Posterior vena cava (tissue), 2 donors: ENCODE measurements at places on chromosomes 11 and 22. TPM values are rescaled to one million over a fixed set of nuclear protein-coding genes. Genes with fewer than 3 reads are reported as not detected.

Gene P2RY6
- total RNA-seq: 4.9 TPM

Gene EHF
- not detected for total RNA-seq

Gene ENDOD1
- 50.2 TPM for total RNA-seq

DNA sequence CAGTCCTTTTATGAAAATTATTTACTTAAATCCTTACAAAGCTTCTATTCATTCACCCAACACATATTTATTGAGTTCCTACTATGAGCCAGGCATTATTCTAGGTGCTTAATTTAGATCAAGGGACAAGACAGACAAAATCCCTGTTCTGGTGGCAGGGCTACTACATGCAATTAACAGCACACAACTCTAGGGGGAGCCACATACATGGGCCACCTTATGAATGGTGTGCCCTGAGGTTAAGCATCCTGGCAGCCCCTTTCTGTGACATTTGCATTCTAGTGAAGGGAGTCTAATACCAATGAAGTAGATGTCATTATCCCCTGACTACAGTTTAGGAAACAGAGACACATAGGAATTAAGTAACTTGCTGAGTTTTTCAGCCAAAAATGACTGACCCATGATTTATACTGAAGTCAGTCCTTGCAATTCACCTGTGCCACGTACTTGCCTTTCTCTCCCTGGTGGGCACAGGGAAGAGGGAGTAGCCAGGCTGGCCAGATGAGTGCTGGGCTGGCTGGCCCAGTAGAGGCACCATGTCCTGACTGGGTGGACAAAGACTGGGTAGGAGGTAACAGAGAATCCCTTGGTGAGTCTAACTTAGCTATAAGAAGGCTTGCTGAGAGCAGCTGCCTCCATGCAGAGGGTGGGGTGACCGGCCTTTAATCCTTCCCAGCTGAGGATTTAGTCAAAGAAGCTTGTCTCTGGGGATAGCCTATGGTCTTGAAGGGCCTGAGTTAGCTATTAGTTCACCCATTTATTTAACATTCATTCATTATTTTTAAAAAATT, 52.0 kb upstream of the ELF5 start:
- no peak for DNase-seq

Gene SERHL2
- 1.3 TPM for total RNA-seq

GRCh38 chr11:94866231-94866822, 98.2 kb downstream of the AMOTL1 start:
- no peak for DNase-seq

DNA sequence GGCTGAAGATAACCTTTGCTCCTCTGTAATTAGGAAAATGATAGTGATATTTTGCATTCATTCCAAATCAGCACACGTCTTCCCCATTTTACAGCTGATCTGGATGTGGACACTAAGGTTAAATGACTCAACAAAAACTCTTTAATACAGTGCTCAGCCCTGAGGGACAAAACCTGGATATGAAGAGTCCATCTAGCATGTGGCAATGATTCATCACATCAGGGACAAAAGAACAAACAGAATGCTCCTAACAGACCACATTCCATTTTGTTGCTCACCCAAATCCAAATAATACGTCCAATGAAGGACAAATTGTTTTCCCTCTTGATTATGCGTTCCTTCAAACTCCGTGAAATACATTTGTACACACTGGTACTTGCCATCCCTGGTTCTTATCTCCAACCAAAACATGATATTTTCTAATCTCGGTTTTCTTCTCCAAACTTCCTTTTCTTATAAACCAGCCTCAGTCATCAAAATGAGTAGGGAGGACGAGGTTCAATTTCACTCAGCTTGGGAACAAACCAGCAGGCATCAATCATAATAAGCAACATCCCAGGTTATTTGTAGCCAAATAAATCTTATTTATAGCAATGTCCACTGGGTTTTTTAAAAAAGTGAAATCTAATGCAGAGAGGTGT, 53.7 kb upstream of the MTMR2 start:
- no peak for DNase-seq

DNA sequence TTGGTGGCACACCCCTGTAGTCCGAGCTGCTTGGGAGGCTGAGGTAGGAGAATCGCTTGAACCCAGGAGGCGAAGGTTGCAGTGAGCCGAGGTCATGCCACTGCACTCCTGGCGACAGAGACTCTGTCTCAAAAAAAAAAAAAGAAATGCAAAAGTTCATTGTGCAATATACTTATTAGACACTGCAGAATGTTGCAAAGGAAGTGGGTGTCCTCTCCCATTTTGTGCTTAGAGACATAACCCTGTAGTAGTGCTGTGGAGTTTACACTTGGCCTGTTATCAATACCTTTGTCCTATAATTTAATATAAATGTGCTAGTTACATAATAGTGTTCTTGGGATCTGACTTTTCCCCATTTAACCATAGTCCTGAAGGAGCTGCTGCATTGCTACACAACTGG, 9.4 kb downstream of the BCL2L13 start:
- no peak for DNase-seq
